ENCODE measurements at places on chromosomes 4 and X. TPM values are rescaled to one million over a fixed set of nuclear protein-coding genes. Genes with fewer than 3 reads are reported as not detected.

TACR3 gene
- 0.22 TPM for polyA plus RNA-seq

RPL9 gene
- 536 TPM for polyA plus RNA-seq

FGD1 gene
- 22.5 TPM for polyA plus RNA-seq

CCDC160 gene
- polyA plus RNA-seq = 0.89 TPM

GATA1 gene
- polyA plus RNA-seq = 0.76 TPM

Measured in left renal pelvis (tissue), 4 donors.